ENCODE measurements at places on chromosomes 5 and 9. TPM values are rescaled to one million over a fixed set of nuclear protein-coding genes. Genes with fewer than 3 reads are reported as not detected.

Gene TPM2
- total RNA-seq = 544 TPM

GRCh38 chr5:1320436-1321344, 24.2 kb downstream of the CLPTM1L start:
- DNase-seq = no peak

DNA sequence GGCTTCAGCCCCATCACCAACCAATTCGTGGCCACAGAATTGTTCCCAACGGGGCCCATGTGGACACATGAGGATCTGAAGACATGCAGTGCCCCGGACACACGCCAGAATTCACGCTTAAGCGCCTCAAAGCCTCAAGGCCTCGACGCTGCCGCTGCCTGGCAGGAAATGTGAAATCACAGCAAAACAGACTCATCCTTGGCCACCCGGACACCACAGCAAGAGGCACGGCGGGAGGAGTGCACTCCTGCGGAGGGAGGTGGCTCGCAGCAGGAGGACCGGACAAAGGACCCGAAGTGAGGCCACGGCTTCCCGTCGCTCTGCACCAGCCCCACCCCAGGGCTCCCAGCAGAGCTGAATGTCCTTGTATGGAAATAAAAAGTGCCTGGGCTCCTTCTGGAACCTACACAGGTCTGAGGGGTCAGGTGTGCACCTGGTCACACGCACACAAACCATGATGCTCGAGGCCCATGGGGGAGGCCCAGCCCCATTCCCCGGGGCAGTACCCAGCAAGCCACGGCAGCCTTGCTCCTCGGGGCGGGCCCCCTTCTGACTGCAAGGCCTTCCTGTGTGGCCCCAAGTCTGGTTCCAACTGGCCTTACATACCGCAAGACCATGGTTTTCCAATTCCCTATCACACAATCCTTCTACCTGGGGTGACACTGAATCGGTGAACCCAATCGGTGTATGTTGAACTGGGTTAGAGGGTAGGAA, 10.0 kb downstream of the SEC16A start:
- no peak for DNase-seq

- DNase-seq = no peak
Measured at GRCh38 chr5:32330126-32330971, 17.6 kb upstream of the MTMR12 start.

GRCh38 chr9:136729144-136729543, 13.6 kb downstream of the LCN10 start:
- DNase-seq = no peak

DNA sequence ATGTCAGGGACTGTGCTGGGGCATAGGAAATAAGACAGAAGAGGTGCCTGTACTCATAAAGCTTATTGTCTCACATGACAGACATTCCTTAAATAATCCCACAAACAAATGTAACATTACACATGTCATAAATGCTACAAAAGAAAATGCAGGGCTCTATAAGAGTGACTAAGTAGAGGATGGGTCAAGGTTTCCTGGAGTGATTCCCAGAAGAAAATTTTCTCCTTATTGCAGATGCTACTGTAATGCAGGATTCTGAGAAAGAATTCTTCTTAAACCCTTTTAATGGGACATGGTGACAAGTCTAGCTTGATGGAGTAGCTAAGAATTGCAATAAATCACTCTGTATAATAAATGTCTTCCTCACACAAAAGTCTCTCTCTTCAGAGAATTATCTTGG, 55.7 kb downstream of the SH3TC2 start:
- DNase-seq = no peak

DNA sequence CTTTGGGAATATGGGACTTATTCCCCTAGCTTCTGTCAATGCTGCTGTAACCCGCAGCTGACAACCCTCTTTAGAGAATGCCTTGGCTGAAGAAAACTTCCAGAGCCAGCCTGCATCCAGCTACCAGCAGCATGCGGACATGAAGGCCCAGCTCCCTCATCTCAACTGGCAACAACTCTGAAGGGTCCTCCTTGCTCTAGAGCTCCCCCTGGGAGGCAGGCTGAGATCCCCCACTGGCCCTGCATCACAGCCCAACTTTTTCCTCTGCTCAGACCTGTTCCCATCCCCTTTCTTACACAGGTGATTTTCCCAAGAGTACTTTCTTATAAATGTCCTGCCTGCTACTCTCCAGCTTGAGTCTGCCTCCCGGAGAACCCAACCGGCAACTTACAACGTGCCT, 18.7 kb upstream of the WNT8A start:
- no peak for DNase-seq

Gene IDNK
- total RNA-seq = 1.9 TPM

Gene JAKMIP2
- total RNA-seq = not detected

GRCh38 chr5:50352382-50352781, 88.7 kb downstream of the EMB start:
- no peak for DNase-seq

GRCh38 chr5:54115735-54116403, 194.5 kb downstream of the ARL15 start:
- no peak for DNase-seq

DNA sequence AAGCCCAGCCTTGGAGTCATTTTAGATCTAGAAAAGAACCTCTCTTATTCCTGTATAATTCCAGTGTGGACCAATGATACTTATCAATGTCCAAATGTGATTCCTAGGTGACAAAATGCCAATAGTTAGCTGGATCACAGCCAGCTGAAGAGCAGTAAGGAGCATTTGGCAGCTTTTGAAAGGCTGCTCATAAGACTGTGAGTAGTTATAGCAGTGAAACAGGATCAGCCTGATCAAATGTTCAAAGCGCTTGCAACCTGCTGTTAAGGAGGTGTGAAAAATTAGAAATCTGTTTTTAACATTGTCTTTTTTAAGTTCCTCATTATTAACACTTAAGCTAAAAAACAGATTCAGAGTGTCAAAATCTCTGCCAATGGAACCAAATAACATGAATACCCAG, 85.1 kb downstream of the SSBP2 start:
- no peak for DNase-seq

GRCh38 chr9:74205056-74205455, 292.1 kb upstream of the RORB start:
- no peak for DNase-seq

DNA sequence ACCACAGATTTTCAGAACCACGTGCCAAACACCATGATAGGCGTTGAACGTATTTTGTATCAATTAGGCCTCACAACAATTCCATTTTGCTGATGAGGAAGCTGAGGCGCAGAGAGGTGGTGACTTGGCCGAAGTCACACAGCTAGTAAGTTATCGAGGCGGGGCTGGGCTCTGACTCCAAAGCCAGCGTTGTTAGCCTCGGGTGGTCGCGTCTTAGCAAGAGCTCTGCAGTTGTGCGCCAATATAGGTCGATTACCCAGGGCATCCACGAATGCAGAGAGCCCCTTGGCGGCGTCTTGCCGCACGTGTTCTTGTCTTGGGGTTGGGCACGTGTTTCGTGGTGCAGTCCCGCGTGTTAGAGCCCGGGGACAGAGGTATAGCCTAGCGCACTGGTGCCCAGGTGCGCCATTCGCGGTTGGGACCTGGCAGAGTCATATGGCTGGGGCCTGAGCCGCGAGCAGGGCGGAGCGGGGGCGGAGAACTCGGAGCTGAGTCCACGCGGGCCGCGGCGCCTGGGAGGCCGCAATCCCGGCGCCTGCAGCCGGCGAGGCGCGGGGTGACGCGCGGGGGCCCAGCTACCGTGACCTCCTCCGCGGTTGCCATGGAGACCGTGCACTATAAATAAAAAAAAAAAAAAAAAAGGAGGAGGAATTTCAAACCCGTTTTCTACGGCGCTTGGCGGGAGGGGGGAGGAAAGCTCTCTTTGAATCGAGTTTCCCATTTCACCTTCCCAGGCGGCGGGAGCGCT, 62.3 kb downstream of the CXXC5 start:
- no peak for DNase-seq

DNA sequence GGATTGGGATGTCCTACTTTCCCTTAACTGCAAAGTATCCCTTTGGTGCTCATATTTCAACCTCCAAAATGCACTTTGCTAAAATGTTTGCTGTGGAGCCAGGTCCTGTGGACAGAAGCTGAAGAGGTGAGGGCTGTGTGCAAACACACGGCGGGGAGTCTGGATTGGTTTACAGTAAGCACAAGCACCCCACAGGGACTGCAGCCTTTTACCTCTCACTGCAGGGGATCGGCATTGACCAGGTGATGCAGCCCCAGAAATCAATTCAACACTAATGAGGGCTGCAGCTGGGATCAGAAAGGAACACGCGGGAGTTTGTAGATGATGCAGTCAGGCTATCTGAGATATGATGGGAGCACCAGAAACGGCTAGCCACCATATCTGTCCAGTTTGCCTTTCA, 450.9 kb downstream of the CCDC171 start:
- DNase-seq = no peak

DNA sequence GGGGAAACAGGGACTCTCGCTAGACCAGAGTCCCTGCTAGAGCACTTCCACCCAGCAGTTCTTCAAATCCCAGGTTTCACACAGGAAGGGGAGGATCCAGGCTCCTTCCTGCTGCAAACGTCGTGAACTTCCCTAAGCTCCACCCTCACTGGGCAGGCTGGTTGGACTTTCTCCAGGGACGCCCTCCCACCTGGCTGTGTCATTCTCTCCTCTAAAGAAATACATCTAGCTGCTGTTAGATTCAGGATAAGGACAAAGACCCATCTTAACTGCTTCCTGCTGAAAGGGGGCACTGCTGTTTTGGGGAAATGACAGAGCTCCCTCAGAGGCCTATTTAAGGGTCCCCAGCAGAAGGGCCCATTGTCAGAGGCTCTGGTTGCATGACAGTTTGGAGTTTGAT, 230.7 kb downstream of the SEMA6A start:
- DNase-seq = no peak

Gene PCDHGA11
- 0.39 TPM for total RNA-seq

Gene IFNA13
- total RNA-seq = not detected
